Activated T-helper 1 cell treated with anti-CD3 and anti-CD28 coated beads, Interleukin-12 subunit alpha, Interleukin-12 subunit beta, Interleukin-2, Interleukin-4 antibody, amounts not matched to agents 30 ng/mL and 10 ng/mL and 1 ng/mL, durations not matched to agents 14 hours and 24 hours and 36 hours (primary cell): ENCODE measurements at places on chromosomes 7 and 10.

GRCh38 chr10:56142092-56142728, 218.8 kb downstream of the ZWINT start:
- DNase-seq: no peak

DNA sequence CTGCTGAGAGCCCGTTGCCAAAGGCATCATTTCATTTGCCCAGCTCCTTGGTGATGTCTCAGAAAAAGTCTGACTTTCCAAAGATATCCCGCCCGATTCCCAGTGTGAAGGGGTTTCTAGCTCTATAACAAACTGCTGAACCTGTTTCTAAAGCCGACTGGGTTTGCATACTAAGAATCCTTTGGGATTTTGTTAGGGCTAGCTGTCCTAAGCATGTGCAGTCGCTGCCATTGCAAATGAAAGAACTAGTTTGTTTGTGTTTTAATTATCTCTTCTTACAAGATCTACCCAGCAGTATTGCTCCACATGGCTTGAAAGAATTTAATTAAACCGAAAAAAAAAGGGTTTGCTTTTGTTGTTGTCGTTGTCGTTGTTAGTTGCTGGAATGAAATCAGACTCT, 476.6 kb downstream of the GATA3 start:
- DNase-seq: no peak

DNA sequence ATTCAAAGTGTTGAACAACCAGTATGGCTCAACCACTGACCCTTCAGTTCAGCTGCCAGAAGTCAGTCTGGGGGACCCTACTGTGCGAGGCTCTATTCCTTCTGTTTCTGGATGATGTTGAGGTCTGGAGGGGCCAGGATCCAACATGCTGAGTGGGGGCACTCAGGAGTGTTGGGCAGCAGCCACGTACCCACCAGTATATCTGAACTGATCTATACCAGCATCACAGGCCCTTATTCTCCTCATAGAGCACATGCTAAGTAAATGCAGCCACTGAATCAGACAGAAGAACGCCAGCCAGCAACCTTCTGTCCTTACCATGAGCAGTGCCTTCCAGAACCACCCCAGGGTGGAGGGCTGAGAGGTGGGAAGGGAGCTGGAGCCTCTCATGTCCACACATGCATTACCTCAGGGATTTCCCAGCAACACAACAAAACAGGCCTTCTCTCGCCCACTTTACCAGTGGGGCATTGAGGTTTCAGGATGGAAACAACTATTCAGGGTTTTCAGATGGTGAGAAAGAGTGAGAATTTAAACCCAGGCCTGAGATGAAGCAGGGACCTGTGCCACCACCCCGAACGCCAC, 6.8 kb upstream of the MSMB start:
- no peak for DNase-seq

DNA sequence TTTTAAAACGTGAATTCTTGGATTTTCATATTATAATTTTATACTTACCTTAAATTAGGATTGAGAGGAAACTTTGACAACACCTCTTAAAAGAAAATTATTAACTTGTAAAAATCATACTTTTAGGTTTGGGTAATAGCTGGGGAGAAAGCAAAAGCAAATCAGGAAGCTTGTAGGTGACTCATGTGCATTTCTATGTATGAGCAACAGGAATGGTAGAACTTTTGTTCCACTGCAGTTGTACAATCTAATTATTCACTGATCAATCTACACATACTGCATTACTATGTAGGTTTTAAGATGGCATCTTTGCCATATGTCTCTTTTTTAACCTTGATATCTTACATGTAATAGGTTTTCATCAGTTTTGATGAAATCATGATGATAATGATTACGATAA, 223.2 kb downstream of the PRKG1 start:
- no peak for DNase-seq

GRCh38 chr10:111874576-111874975, 309.0 kb downstream of the GPAM start:
- DNase-seq: no peak

DNA sequence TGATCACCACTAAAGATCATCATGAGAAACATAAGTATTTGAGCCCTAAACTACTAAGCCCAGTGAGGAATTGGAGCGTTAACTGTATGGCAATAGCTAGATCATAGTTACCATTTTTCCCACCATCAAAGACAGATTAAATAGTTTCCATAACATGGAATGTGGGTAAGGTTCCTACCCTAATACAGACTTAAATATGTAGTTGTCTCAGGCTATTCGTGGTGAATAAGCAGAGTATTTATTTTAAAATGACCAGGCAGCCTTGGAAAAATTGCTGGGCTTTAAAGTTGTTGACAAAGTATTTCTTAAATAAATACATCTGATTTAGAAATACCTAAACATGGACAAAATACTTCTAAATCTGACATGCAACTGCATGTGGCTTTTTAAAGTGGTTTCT, 106.8 kb downstream of the NT5C2 start:
- no peak for DNase-seq

DNA sequence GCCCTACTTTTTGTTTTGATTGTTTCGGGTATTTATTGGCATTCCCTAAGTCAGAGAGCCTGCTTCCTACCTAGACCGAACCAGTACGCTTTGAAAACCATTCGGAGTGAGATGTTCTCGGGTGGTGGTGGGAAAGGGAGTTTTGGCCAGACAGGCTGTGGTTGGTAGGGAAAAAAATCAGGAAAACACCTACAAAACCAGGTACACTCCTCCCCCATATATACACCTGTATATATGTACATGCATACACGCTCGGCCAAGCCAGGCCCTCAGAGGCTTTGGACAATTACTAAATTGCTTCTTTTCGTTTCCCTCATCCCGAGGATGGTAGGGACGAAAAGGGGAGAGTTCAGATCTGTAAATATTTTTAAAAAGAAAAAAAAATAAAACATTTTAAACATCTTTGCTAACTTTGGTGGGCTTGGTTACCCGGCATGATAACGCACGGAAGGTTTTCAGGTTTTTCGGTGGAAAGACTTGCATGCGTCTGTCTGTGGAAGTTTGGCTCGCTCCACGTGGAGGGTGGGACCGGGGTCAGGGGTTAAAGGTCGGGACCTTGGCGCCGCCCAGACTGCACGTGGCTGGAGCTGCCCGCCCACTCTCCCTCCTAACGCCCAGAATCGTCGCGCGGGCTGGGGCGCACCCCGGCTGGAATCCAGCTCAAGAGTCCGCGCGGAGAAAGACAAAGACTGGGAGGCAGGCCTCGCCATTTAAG, 2.5 kb downstream of the HMX2 start:
- DNase-seq: no peak

GRCh38 chr7:24880886-24881285, 99.1 kb downstream of the OSBPL3 start:
- DNase-seq: no peak
